ENCODE measurements at places on chromosomes 1 and 21.
A peak's percentile ranks its signal among the peaks of the same experiment; 100 is the strongest.

DNA sequence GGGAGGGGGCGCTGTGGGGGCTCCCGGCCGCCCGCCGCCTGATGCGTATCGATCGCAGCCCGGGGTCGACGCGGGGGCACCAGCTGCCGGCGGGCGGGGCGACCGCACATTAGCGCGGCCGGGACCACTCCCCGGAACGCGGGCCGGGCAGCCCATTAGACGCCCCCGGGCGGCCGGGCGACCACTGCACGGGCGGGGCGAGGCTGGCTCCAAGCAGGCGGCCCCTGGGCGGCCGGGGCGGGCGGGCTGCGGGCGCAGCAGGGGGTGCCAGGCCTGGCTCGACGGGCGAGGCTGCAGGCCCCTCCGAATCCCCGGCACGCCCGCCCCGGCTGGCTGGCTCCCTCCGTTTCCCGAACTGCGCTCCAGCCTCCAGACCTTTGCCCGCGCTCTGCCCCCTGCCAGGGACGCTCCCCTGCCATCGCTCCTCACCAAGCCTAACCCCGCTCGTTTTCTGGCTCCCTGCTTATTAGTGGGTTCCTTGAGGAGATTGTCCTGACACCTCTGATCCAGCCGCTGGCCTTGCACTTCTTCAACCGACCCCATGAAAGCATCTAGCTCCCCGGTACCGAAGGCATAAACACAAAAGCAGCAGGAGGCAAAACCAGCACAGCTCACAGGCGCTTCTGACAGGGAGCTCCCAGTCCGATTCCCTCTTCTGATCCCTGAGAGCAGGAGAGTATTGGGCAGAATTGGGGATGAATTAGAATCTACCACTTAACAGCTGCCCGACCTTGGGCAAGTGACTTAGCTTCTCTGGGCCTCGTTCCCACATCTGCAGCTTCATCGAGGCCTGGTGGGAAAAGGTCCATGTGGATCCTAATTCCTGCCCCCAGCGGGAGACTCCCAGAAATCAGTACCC lies 92.6 kb upstream of the CASZ1 start:
- no peak for DNase-seq

DNA sequence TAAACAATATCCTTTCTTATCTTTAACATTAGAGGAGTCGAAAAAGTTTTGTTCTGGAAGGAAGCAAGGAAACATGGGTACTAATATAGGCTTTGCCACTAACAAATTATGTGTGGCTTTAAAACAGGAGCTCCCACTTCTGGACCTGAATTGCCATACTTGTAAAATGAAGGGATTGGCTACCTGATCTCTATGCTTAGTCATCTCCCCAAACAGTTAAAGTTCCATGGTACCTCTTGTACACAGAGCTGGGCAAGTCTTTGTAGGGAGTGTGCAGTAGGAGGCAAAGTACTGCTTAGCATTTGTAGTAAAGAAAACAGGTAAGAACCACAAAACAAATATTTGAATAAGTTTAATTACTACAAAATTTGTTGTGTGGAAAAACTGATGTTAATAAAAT lies 81.3 kb downstream of the MAST2 start:
- no peak for DNase-seq

GRCh38 chr21:24423546-24423945 lies 1183.7 kb downstream of the MRPL39 start:
- no peak for DNase-seq

- no peak for DNase-seq
These were observed 32.1 kb downstream of the KRTAP10-1 start for GRCh38 chr21:44507673-44508425.

- DNase-seq: no peak
These were observed 125.5 kb downstream of the NTPCR start for GRCh38 chr1:233075915-233076295.

- DNase-seq: no peak
These were observed 287.9 kb downstream of the PLPP3 start for GRCh38 chr1:56291374-56291919.

DNA sequence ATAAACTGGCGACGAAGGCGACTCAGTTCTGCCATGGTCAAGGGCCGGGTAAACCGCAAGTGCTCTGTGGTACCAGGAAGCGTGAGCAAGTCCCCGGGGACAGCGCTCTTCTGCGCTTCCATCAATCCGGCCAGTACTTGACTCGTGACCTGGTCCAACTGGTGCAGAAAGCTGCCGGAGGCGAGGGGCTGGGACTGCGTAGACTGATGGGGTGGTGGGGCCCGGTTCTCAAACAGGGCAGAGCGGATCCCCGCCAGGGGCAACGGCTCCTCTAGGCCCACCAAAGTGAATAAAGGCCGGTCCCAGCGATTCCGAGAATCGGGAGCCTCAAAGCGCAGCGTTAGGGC lies 852 bp downstream of the KTI12 start:
- no peak for DNase-seq

GRCh38 chr1:234997896-234998741 lies 130.5 kb downstream of the TOMM20 start:
- DNase-seq: no peak

- no peak for DNase-seq
These were observed 48.8 kb downstream of the ARHGEF10L start for GRCh38 chr1:17588048-17588871.

DNA sequence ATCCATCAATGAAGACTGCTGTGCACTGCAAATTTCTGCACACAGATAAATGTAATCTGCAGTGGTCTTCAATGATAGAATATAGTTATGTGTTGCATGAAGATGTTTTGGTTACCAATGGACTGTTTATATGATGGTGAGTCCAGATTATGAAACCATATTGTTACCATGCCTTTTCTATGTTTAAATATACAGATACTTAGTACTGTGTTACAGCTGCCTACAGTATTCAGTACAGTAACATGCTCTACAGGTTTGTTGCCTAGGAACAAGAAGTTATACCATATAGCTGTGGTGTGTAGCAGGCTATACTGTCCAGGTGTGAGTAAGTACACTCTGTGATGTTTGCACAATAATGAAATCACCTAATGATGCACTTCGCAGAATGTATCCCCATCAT lies 40.8 kb downstream of the SORT1 start:
- DNase-seq: no peak

DNA sequence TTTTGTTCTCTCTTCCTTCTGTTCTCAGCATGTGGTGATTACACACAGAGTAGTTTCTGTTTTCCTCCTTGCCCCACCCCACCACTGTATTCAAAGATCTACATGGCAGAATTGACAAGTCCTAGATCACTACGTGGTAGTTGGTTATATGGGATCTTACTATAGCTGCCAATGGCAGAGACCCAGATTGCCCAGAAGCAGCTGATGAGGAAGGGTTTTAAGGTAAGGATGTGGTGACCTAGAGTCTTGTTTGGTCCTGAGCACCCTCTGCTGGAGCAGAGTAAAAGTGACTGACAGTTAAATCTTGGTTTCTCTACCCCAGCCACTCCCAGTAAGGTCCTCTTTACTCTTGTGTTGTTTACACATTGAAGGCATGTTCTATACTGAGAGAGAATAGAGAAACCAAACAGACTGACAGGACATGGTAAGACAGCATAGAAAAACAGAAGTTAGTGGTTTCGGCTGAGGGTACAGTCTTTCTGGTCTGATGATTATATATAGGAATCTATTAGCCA lies 22.8 kb upstream of the STRIP1 start:
- peak; percentile 63 for DNase-seq

DNA sequence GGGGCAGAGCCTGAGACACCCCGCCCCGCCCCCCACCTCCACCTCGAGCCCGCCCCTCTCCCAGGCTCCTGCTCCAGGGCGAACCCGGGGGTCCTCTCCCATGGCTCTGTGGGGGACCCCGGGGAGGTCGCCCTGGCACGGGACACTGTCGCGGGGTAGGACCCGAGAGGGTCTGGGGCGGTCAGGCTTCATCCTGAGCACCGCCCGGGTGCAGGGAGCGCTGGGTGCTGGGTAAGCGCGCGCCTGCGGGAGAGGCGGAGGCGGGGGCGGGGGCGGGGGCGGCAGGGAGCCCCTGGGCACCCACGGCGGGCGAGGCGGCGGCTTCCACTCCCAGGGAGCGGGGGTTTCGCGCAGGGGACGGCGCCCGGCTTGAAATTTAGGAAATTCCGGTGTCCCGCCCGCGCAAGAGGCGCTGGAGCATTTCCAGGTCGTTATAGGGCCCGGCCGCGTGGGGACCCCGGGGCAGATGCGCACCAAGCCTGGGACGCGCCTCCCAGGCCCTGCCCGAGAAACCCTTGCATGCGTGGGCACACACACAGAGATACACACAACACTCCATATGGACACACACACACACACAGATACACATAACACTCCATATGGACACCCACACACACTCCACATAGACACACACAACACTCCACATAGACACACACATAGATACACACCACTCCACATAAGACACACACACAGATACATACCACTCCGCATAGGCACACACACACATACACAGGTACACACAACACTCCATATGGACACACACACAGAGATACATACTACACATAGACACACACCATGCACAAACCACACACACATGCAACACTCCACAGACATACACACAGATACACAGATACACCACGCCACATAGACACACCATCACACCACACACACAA lies 48.7 kb upstream of the SLC19A1 start:
- no peak for DNase-seq

DNA sequence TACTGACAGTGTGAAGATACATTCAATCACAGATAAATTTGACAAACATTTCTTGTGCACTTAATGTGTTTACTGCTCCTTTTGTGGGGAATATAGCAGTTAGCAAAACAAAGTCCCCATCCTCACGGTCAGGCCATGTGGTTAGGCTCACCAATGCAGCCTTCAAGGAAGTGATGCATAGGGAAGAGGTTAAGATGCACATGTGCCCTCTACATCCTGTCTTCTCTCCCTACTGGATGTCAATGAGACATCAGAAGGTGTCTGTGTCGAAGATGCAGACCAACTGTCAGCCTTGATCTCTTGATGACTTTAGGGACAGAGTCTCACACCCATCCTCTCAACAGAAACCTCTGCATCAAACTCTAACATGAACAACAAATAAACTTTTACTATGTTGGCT lies 78.7 kb downstream of the FH start:
- no peak for DNase-seq

DNA sequence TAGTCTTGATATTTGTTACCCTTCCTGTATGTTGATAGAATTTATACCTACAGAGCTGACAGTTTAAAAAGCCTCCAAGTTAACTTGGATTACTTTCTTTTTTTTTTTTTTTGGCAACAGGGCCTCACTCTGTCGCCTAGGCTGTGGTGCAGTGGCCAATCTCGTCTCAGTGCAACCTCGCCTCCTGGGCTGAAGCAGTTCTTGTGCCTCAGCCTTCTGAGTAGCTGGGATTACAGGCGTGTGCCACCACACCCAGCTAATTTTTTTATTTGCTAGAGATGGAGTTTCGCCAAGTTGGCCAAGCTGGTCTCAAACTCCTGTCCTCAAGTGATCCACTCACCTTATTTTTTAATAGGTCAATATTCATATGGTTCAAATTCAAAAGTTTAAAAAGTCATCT lies 32.7 kb downstream of the WDTC1 start:
- DNase-seq: no peak

GRCh38 chr1:161299347-161299746 lies 10.4 kb downstream of the MPZ start:
- no peak for DNase-seq

- no peak for DNase-seq
These were observed 89.0 kb upstream of the ACTL8 start for GRCh38 chr1:17665950-17666720.

DNA sequence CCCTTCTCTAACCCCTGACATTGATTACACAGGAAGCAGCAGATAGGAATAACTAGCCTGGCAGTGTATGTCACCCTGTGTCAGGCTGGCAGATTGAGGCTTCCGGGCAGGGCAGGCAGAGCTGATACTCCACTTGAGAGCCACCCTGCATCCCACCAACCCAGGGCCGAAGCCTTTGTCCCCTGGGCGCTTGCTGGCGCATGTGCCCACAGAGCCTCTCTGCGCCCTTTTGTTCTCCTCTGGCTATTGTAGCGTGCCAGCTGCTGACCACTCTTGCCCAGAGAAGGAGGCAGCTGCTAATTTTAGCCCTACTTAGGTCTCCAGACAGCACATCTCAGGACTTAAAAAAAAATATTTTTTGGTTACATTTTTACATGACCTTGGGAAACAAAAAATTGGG lies 304.9 kb downstream of the HHAT start:
- no peak for DNase-seq

GRCh38 chr1:232990176-232991128 lies 40.0 kb downstream of the NTPCR start:
- peak; percentile 84 for DNase-seq

- no peak for DNase-seq
These were observed 37.4 kb downstream of the CLCC1 start for GRCh38 chr1:108925920-108926319.
